ENCODE measurements at places on chromosomes 7 and 10. TPM values are rescaled to one million over a fixed set of nuclear protein-coding genes. Genes with fewer than 3 reads are reported as not detected.

DPYSL4 gene
- 0.42 TPM for total RNA-seq

- no peak for DNase-seq
Observed at GRCh38 chr7:7017707-7018280, 164.6 kb upstream of the C1GALT1 start.

IL6 gene
- total RNA-seq, result 4.9 TPM

NT5C3A gene
- 21.4 TPM for total RNA-seq

FGF8 gene
- total RNA-seq, result not detected

DNA sequence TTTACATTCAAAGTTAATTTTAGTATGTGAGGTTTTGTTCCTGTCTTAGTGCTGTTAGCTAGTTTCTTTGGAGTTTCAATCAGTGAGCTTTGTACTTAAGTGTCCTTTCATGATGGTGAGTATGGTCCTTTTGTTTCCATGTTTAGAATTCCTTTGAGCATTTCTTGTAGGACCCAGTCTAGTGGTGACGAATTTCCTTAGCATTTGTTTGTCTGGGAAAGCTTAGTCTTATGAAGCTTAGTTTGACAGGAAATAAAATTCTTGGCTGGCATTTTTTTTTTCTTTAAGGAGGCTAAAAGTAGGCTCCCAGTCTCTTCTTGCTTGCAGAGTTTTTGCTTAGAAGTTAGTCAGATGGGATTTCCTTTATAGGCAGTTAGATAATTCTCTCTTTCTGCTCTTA lies 209.2 kb upstream of the SEMA3C start:
- DNase-seq, result no peak

USP6NL gene
- total RNA-seq, result 10.4 TPM

CCDC172 gene
- total RNA-seq, result not detected

GRCh38 chr7:70580161-70580560 lies 551.8 kb upstream of the GALNT17 start:
- no peak for DNase-seq

DNA sequence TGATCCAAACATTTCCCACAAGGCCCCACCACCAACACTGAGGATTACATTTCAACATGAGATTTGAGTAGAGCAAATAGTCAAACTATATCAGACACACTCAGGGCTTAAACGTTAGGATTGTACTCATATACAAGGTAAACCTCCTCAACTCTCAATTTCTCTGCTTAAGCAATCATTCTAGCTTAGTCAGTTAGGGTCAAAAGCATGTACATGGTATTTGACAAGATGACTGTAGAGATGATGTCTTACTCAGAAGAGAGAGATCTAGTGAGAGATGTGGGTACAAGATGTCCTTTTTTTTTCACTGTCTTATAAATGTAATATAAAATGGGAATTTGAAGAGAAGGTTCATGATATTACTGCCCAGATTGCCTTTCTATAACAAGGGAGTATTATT lies 270.1 kb downstream of the PRKG1 start:
- no peak for DNase-seq

LYZL2 gene
- total RNA-seq, result not detected

DNA sequence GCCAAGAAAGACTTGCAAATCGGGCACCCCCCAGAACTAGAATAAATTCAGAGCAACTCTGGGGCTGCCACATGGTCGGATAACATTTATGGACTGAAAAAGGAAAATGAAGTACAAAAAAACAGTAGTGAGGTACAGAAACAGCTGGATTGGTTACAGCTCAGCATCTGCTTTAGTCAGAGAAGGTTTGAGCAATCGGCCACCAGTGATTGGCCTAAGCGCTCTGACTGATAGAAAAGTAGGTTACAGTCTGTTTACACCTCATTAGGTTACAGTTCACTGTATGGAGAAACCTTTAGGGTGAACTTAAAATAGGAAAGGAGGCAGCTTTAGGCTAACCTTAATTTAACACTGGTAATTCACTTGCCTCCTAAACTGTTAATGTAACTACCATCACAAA lies 102.0 kb upstream of the DKK1 start:
- no peak for DNase-seq

- no peak for DNase-seq
Observed at GRCh38 chr10:83925133-83925532, 214.2 kb upstream of the GHITM start.

- no peak for DNase-seq
Observed at GRCh38 chr10:74406006-74406405, 255.0 kb downstream of the ADK start.

- no peak for DNase-seq
Observed at GRCh38 chr10:35369049-35369611, 32.8 kb downstream of the CCNY start.

DNA sequence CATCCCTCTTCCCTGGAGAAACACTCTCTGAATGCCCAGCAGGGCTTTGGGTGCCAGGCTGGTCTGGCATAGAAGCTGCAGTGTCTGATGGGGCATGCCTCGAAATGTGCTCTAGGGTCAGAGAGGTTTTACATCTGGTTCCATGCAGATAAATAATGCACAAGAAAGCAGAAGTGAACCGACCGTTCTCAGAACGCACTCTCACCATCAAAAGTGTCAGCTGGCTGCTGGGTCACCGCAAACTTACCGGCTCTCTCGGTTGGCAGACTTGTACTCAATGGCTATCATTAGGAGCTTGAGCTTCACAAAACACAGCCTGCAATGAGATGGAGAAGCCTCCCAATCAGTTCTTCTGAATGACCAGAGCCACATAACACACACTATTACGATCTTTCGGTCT lies 610.0 kb downstream of the KCNMA1 start:
- DNase-seq, result no peak

- DNase-seq, result no peak
Observed at GRCh38 chr10:33180390-33180789, 154.1 kb downstream of the NRP1 start.

HGF gene
- total RNA-seq, result 5.0 TPM

- DNase-seq, result no peak
Observed at GRCh38 chr10:3292636-3293035, 120.1 kb upstream of the PITRM1 start.

LLCFC1 gene
- not detected for total RNA-seq

DNA sequence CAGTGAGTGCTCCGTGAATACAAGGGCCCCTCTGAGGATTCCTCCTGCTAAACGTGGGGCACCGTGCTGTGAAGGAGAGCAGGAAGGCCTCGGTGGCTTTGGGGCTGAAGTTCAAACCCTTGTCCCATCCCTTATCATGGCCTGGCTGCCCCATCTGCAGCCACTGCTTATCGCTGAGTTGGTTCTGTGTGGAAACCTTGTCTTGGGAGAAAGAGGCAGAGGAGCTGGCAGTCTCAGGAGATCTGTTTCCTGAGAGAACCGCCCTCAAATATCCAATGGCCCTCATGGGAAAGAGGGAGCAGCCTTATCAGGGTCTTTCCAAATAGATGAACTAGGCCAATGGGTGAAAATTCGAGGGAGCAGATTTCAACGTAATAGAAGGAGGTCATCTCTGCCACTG lies 52.0 kb upstream of the NRF1 start:
- DNase-seq, result no peak

DNA sequence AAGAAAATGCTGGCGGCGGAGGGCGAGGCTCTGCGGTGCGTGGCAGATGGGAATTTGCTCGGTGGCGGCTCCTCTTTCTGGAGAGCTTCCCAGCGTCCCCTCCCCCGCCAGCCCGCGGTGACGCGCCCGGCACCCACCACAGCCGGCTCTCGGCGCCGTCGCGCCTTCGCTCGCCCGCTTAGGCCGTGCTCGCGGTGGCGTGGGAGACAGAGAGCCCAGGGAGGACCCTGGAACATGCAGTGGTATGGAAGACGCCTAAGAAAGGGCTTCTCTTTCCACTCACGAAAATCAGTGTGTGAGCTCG lies 576 bp upstream of the CSGALNACT2 start:
- peak; percentile 91 for DNase-seq

GRCh38 chr10:35552650-35553342 lies 52.3 kb upstream of the GJD4 start:
- DNase-seq, result peak; percentile 37

SSMEM1 gene
- not detected for total RNA-seq

- no peak for DNase-seq
Observed at GRCh38 chr7:126718419-126718818, 534.3 kb downstream of the GRM8 start.

GRCh38 chr10:76681153-76681552 lies 956.5 kb downstream of the KCNMA1 start:
- DNase-seq, result no peak

TMEM273 gene
- total RNA-seq, result 19.1 TPM

DNA sequence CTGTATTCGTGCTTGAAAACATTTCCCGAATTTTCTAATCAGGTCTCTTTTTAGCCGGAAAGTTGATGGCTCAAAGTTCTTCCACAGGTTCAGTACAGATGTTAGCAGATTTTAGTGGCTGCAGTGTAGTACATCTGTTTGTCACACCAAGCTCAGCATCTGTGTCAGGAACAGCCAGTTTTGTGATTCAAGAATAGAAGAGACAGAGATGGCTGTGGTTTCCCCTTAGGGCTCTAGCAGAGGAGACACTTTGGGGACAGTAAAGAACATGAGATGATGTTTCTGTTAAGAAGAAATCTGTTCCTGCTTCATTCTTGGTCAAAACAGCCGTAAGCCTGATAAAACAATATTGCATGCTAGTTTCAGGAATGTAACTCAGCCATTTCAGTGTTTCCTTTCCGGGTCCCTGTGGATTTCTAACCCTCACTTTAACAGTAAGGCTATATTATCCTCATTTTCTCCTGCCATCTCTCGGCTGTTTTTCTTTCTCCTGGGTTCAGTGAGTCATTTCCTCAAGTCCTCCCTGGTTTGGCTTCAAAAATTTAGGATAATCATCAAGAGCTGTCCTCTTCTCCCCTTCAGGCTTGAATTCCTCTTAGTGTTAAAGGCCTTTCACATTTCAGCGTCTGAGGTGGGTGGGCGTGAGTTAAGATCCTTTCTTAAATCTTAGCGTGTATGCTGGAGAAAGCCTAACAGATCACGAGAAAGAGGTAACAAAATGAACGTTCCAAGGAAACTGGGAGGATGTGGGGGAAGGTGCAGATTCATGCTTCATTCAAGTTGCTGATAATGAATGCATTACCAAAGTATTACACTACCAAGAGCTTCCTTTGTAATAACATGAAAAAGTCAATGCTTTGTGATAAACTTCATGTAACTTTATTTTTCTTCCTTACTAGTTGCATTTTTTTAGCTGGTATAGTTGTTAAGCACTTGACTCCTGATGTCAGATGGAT lies 37.1 kb upstream of the BICC1 start:
- DNase-seq, result no peak

DNA sequence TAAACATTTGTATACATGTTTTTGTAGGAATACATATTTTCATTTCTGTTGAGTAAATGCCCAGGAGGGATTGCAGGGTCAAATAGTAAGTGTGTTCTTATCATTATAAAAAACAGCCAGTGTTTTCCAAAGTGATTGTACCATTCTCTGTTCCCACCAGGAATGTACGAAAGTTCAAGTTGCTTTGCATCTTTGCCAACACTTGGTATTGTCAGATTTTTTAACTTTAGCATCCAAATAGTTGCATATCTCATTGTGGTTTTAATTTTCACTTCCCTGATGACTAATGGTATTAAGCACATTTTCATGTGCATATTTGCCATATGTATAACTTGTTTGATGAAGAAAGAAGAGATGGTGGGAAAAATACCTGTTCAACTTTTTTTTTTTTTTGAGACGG lies 213.9 kb downstream of the ZNF365 start:
- DNase-seq, result no peak

DNA sequence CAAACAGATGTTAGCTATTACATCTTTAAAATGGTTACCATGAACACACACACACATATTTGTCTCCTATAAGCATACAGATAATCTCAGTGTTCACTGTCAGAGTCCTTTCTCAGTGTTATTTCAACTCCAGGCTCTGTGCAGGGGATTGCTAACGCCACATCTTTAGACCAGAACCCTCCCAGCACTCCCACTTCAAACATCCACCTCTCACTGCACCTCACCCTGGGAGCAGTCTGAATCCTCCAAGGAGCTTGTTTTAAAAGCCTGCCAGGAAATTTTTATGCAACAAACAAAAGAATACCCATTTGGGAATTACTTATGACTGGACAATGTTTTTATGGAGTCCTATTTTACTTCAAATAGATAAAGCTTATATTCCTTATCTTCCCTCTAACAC lies 107.4 kb downstream of the PARD3 start:
- DNase-seq, result no peak

GRCh38 chr10:112810711-112811151 lies 139.3 kb upstream of the TCF7L2 start:
- no peak for DNase-seq

NUTM2D gene
- total RNA-seq, result 3.0 TPM

- DNase-seq, result no peak
Observed at GRCh38 chr10:105967256-105967655, 1197.2 kb downstream of the SORCS1 start.

DNA sequence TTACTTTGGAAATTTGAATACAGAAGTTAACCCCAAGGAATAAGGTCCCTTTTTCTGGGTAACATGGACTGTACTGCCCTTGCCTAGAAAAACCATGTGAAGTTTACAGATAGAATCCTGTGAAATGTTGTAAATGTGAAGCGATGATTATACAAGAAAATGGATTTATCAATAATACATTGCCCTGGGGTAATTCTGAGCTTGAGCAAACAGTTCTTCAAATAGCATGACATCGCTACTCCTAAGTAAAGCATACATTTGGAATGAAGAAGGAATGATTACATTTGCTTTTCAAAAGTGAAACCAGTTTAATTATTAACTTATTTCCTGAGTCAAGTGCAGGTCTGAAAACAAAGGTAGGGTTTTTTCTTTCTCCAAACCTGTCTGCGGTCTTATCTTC lies 43.3 kb upstream of the FZD8 start:
- DNase-seq, result no peak

DNA sequence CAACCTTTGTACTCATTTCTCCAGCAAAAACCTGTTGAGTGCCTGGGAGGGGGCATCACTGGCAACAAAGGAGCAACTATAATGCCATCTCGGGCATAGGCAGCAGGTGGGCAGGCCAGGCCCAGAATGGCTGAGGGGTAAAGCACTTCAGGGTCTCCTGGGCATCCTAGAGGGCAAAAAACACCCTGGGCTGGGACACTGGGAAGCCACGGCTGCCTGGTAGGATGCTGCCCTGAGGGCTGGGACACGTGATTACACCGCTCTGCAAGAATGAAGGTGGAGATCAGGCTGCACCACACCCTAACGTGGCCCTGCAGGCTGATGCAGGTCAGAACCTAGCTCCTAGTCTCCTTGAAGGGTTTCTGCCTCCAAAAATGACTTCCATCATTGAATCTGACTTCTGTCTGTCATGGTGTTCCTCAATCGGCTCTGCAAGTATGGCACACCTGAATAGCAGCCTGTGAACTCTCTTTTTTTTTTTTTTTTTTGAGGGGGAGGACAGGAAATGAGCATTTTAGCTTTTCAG lies 4.5 kb upstream of the TRAPPC14 start:
- no peak for DNase-seq

SRRM3 gene
- 2.2 TPM for total RNA-seq

DNA sequence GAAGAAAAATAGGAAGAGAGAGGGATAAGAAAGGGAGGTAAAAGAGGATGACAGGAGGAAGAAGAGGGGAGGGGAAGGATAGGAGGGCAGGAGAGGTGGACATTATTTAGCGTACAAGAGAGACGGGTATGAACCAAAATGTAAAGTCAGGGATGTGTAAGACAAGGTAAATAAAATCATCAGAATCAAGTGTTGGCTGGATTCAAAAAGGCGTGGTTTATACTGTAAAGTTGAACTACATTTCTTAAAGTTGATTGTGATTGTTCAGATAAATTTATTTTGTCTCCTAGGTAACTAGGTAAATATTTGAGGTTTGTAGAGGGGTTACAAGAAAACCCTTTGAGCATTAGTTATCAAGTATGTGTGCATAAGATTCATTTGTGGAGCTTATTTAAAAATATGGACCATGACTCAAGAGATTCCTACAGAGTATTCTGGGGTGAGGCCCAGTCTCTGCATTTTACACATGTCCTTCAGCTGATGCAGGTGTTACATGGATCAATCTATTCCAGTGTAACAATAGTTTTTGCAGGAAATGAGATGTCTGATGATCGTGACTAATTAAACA lies 512.1 kb upstream of the MBL2 start:
- no peak for DNase-seq
